ENCODE measurements at places on chromosomes 3 and 15. TPM values are rescaled to one million over a fixed set of nuclear protein-coding genes. Genes with fewer than 3 reads are reported as not detected.

PXK gene
- total RNA-seq, result 54.0 TPM

RAB6B gene
- total RNA-seq, result 0.58 TPM

HRG gene
- total RNA-seq, result not detected

SLC27A2 gene
- total RNA-seq, result 2.9 TPM

LMAN1L gene
- total RNA-seq, result not detected

VILL gene
- 86.8 TPM for total RNA-seq

RABL3 gene
- total RNA-seq, result 19.5 TPM

FBXO40 gene
- not detected for total RNA-seq

GRCh38 chr15:94858011-94858410, 626.6 kb downstream of the MCTP2 start:
- H3K27ac ChIP-seq, result no peak overlapping the region
- DNase-seq, result no peak
- no peak overlapping the region for H3K4me3 ChIP-seq
- H3K4me1 ChIP-seq, result no peaks in the 10 kb centered on the region

GRCh38 chr3:186520957-186521842, 23.0 kb downstream of the CRYGS start:
- no peak overlapping the region for H3K4me3 ChIP-seq
- peaks cover 21% of the 10 kb centered on the region for H3K27me3 ChIP-seq
- no peaks in the 10 kb centered on the region for H3K36me3 ChIP-seq
- no peaks in the 10 kb centered on the region for H3K4me1 ChIP-seq
- no peak overlapping the region for H3K27ac ChIP-seq
- no peak for DNase-seq

GRCh38 chr15:66842710-66843441, 140.8 kb downstream of the SMAD6 start:
- peak overlapping the region; percentile 96 for H3K27ac ChIP-seq
- H3K4me1 ChIP-seq, result peaks cover 33% of the 10 kb centered on the region
- no peaks in the 10 kb centered on the region for H3K27me3 ChIP-seq

DNA sequence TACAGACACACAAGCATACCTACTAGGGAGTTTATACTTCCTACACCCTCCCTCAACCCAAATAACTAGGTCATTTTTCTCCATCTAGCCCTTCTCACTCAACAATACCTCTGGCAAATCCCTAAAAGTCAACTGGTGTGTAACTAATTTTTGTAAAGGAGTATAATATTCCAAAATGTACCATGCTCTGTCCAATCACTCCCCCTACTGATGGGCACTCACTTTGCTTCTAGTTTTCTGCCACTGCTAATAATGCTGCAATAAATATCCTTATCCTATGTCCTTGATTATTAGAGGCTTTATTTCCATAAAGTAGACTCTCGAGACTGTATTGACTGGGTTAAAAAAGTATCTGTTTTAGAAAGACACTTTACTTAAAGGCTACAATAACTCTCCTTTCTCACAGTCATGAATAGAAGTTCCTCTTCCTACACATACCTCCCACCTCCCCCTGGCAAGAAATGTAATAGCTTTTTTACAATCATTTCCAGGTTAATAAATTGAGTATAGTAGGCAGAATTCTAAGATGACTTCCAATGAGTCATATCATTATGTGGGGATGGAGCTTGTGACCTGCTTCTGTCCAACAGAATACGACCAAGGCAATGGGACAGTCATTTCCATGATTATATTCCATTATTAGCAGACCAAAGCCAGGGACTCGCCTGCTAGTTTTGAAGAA, 30.0 kb downstream of the SHQ1 start:
- H3K36me3 ChIP-seq, result peaks cover 4% of the 10 kb centered on the region
- no peak overlapping the region for H3K27ac ChIP-seq
- H3K4me3 ChIP-seq, result no peak overlapping the region
- DNase-seq, result peak; percentile 63

DNA sequence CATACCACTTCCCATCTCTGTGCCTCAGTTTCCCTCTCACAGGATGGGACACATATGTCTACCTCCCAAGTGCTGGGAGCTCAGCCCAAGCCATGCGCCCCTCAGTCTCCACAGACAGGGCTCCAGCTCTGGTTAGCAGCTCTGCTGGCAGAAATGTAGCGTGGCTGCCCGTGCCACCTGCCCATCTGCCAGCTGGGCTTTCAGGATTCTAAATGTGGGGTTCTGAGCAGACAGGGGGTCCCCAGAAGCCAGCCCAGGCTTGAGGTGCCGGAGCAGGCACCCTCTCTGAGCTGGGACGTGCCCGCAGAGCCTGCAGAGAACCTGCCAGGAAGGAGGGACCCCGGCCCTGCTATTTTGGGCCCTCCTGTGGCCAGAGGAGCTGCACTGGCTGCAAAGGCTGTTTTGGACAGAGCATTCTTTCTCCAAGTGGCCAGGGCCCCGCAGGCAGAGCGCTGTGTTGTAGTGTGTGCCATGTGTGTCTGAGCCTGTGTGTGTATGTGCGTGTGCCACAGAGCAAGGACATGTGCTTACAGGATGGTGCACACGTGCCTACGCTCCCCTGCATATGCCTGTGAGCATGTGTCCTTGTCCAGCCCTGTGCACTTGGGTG, 31.7 kb downstream of the PSTPIP1 start:
- H3K27ac ChIP-seq, result no peak overlapping the region
- H3K4me3 ChIP-seq, result no peak overlapping the region
- peaks cover 7% of the 10 kb centered on the region for H3K4me1 ChIP-seq
- H3K36me3 ChIP-seq, result peaks cover 24% of the 10 kb centered on the region
- H3K27me3 ChIP-seq, result no peaks in the 10 kb centered on the region
- no peak for DNase-seq

- H3K27me3 ChIP-seq, result no peaks in the 10 kb centered on the region
- no peaks in the 10 kb centered on the region for H3K36me3 ChIP-seq
- H3K4me1 ChIP-seq, result no peaks in the 10 kb centered on the region
- no peak for DNase-seq
Observed at GRCh38 chr3:191399918-191400317, 61.0 kb upstream of the PYDC2 start.

GRCh38 chr15:31598620-31599019, 272.0 kb downstream of the KLF13 start:
- no peak overlapping the region for H3K27ac ChIP-seq
- H3K4me3 ChIP-seq, result no peak overlapping the region
- H3K27me3 ChIP-seq, result no peaks in the 10 kb centered on the region
- no peaks in the 10 kb centered on the region for H3K36me3 ChIP-seq
- no peak for DNase-seq
- no peaks in the 10 kb centered on the region for H3K4me1 ChIP-seq

- no peak for DNase-seq
- H3K27ac ChIP-seq, result no peak overlapping the region
- H3K4me3 ChIP-seq, result no peak overlapping the region
- peaks cover 43% of the 10 kb centered on the region for H3K36me3 ChIP-seq
Observed at GRCh38 chr15:73584699-73585420, 48.3 kb downstream of the NPTN start.

- no peaks in the 10 kb centered on the region for H3K36me3 ChIP-seq
- no peak overlapping the region for H3K4me3 ChIP-seq
- H3K4me1 ChIP-seq, result no peaks in the 10 kb centered on the region
- no peak overlapping the region for H3K27ac ChIP-seq
- H3K27me3 ChIP-seq, result no peaks in the 10 kb centered on the region
Observed at GRCh38 chr3:77773084-77773483, 733.2 kb downstream of the ROBO2 start.

GRCh38 chr3:111702996-111703985, 108.1 kb upstream of the ZBED2 start:
- no peaks in the 10 kb centered on the region for H3K27me3 ChIP-seq
- no peak for DNase-seq
- H3K4me1 ChIP-seq, result no peaks in the 10 kb centered on the region
- no peaks in the 10 kb centered on the region for H3K36me3 ChIP-seq
- H3K27ac ChIP-seq, result no peak overlapping the region

- H3K27ac ChIP-seq, result no peak overlapping the region
- H3K27me3 ChIP-seq, result no peaks in the 10 kb centered on the region
- H3K4me1 ChIP-seq, result no peaks in the 10 kb centered on the region
- no peak overlapping the region for H3K4me3 ChIP-seq
Observed at GRCh38 chr3:16118396-16118795, 56.1 kb upstream of the GALNT15 start.

- no peak overlapping the region for H3K27ac ChIP-seq
- no peaks in the 10 kb centered on the region for H3K36me3 ChIP-seq
- H3K27me3 ChIP-seq, result no peaks in the 10 kb centered on the region
- H3K4me3 ChIP-seq, result no peak overlapping the region
- no peaks in the 10 kb centered on the region for H3K4me1 ChIP-seq
Observed at GRCh38 chr15:67003586-67003985, 61.8 kb upstream of the SMAD3 start.

GRCh38 chr3:46981932-46982471, 2.5 kb downstream of the NBEAL2 start:
- peak overlapping the region; percentile 95 for H3K27ac ChIP-seq
- peak; percentile 91 for DNase-seq

DNA sequence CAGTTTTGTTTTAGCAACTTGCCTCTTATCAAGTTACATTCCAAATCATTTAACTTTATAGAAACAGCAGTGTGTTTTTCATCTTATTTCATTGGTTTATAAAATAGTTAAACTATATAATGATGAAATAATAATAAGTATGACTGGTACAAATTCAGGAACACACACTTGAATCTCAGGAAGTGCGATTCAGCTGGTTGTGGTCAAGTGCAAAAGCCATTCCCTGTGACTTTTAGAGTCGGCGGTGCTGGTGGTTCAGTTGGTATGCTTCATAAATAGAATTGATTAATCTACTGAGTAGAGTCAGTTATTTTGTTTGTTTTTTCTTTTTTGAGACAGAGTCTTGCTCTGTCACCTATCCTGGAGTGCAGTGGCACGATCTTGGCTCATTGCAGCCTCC, 22.7 kb downstream of the SACM1L start:
- peaks cover 5% of the 10 kb centered on the region for H3K36me3 ChIP-seq
- no peak overlapping the region for H3K4me3 ChIP-seq
- H3K27me3 ChIP-seq, result no peaks in the 10 kb centered on the region
- DNase-seq, result no peak
- H3K4me1 ChIP-seq, result no peaks in the 10 kb centered on the region
- no peak overlapping the region for H3K27ac ChIP-seq

- H3K4me3 ChIP-seq, result no peak overlapping the region
- no peak for DNase-seq
- no peaks in the 10 kb centered on the region for H3K27me3 ChIP-seq
- peaks cover 6% of the 10 kb centered on the region for H3K4me1 ChIP-seq
- H3K27ac ChIP-seq, result peak overlapping the region; percentile 31
Observed at GRCh38 chr15:62453375-62453774, 288.3 kb upstream of the C2CD4B start.

DNA sequence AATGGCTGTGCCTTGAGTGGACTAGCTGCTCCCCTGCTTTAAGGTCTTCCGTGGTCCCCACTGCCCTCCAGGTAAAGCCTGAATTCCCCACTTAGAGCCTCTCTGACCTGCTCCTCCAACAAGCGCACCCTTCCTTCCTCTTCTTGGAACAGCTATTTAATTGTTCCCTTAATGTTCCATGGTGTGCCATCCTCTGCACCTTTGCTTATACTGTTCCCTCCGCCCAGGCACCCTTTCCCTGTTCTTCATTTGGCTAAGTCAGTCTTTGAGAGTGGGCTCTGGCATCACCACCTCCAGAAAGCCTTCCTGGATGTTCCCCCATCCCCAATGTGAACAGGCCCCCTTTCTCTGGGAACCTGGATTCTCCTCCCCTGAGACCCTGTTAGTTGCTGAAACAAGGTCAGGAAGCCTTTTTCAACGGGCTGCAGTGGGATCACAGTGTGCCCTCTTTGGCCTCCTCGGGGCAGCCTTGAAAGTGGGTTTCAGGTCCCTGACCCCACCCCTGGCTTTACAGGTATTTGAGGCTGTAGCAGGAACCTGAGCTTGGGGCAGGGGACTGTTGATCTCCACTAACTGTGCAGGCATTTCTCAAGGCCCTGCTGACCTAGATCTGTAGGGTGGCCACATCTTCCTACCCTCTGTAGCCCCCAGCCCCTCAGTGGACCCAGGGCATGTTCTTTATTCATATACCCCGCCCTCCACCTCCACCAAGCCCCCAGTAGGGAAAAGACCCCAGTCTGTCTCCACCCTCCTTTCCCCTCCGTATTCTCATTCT, 5.0 kb downstream of the ISLR start:
- no peaks in the 10 kb centered on the region for H3K36me3 ChIP-seq
- peak overlapping the region; percentile 55 for H3K27ac ChIP-seq
- no peak for DNase-seq

GRCh38 chr15:66709884-66710283, 7.8 kb downstream of the SMAD6 start:
- peaks cover 80% of the 10 kb centered on the region for H3K4me1 ChIP-seq
- no peak overlapping the region for H3K4me3 ChIP-seq
- H3K36me3 ChIP-seq, result no peaks in the 10 kb centered on the region
- no peaks in the 10 kb centered on the region for H3K27me3 ChIP-seq
- DNase-seq, result no peak
- no peak overlapping the region for H3K27ac ChIP-seq

- no peak overlapping the region for H3K4me3 ChIP-seq
- no peak for DNase-seq
- no peaks in the 10 kb centered on the region for H3K4me1 ChIP-seq
Observed at GRCh38 chr3:77456906-77457305, 417.0 kb downstream of the ROBO2 start.

DNA sequence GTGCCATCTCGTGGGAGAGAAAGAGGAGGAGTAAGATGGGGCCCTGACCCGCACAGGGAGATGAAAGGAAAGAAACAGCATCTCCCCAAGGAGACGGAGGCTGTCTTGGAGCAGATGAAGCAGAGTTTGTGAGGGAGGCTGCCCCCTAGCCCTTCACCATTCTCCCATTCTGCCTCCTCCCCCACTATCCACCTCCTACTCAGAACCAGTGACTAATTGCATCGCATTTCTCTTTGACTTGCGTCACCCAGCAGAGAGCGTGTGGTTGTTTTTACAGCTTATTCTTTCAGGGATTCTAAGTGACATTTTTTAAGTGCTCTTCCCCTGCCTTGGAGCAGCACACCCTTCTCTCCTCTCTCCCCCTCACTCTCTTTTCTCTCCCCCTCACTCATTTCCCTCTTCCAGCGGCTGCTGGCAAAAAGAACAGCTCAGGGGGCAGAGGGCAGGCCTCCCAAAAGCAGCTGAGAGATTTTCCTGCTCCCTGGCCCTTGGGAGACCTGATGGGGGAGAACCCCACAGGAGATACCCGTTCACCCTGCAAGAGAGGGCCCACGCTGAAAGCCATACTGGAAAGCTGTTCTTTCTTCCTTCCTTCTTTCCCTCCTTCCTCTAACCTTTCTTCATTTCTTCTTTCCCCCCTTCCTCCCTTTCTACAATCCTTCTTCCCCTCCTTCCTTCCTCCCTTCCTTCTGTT, 91.8 kb downstream of the MRPL46 start:
- no peaks in the 10 kb centered on the region for H3K4me1 ChIP-seq
- H3K27me3 ChIP-seq, result no peaks in the 10 kb centered on the region
- H3K27ac ChIP-seq, result no peak overlapping the region
- no peaks in the 10 kb centered on the region for H3K36me3 ChIP-seq

- no peak for DNase-seq
- H3K27me3 ChIP-seq, result no peaks in the 10 kb centered on the region
- H3K36me3 ChIP-seq, result peaks cover 5% of the 10 kb centered on the region
- H3K4me1 ChIP-seq, result peaks cover 50% of the 10 kb centered on the region
Observed at GRCh38 chr3:150762662-150763121, 277 bp downstream of the SIAH2 start.

GRCh38 chr3:169861871-169862270, 7.9 kb downstream of the LRRC31 start:
- H3K36me3 ChIP-seq, result no peaks in the 10 kb centered on the region
- no peak for DNase-seq
- H3K27me3 ChIP-seq, result no peaks in the 10 kb centered on the region
- no peak overlapping the region for H3K27ac ChIP-seq

- H3K27me3 ChIP-seq, result no peaks in the 10 kb centered on the region
- H3K4me3 ChIP-seq, result no peak overlapping the region
- no peaks in the 10 kb centered on the region for H3K36me3 ChIP-seq
- no peak for DNase-seq
- no peaks in the 10 kb centered on the region for H3K4me1 ChIP-seq
- H3K27ac ChIP-seq, result no peak overlapping the region
Observed at GRCh38 chr3:117674321-117674720, 964.7 kb downstream of the TUSC7 start.

All from stomach (tissue), 19 donors.